ENCODE measurements at places on chromosomes 11 and 22.

GRCh38 chr11:115257678-115258077 is 246.5 kb downstream of the CADM1 start:
- no peak for DNase-seq

DNA sequence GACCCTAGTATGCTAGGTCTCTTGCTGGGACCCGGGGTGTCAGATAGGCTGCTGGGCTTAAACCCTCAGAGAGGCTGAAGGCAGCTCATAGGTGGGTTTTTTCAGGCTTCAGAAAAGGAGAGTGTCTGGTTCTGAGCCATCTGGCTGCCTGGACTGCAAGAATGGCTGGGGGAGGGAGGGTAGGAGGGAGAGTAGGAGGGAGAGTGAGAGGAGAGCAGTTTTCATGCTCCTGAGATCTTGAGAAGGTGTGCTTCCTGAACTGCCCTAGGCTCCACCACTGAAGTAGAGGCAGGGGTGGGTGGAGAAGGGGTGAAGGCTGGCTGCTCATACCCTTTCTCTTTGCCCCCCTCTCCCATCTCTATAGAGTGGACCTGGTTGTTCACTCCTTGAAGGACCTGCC is 4.6 kb downstream of the HMBS start:
- no peak for DNase-seq

- no peak for DNase-seq
Observed at GRCh38 chr11:2310786-2311352, 9.1 kb downstream of the TSPAN32 start.

DNA sequence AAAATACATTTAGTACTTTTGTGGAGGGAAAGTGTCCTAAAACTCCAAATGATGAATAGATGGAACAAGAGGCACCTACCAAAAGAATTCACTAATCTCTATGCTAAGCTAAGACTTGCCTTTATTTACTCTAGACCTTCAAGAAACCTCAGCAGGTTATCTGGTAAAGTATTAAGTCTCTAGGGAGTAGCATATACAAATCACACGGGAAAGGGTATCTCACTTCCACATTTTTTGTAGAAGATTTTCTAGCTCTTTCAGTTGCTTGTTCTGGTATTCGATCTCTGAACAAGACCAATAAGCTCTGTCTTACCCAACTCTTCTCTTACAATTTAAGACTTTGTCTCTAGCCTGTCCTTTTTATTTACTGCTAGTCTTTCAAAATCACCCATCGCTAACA is 18.1 kb upstream of the CADM1 start:
- DNase-seq = no peak

GRCh38 chr11:99271527-99271926 is 250.8 kb downstream of the CNTN5 start:
- no peak for DNase-seq

DNA sequence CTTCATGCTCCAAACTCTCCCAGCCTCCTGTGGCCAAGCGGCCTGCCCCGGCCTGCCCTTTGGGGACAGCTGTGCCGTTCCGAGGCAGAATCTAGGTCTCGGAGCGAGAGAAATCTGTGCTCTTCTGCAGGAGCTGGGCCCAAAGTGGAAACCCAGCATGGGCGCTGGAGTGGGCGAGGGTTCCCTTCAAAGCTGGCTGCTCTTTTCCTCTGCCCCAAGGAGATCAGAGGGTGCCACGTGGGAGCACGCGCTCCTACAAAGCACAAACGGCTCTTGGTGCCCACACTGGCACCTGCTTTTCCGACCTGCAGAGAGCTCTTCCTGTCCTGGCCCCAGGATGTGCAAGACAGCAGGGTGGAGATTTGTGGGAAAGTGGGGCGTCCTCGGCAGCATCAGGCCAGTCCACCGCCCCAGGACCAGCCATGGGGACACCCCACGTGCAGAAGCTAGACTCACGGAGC is 6.9 kb downstream of the OSBPL5 start:
- no peak for DNase-seq

- no peak for DNase-seq
Observed at GRCh38 chr11:108063410-108063809, 54.7 kb downstream of the CUL5 start.

GRCh38 chr22:25475257-25476022 is 89.0 kb upstream of the GRK3 start:
- peak; percentile 47 for DNase-seq

GRCh38 chr11:111378861-111379601 is at the start of gene POU2AF1:
POU2AF1 (minus strand) TSS chr11:111379275; CDS start chr11:111379177, 98 bp downstream.
- no peak for DNase-seq

- no peak for DNase-seq
Observed at GRCh38 chr22:36359470-36359996, 28.2 kb downstream of the MYH9 start.

Data from heart left ventricle (tissue), 16 donors.